Activated T-cell treated with anti-CD3 and anti-CD28 coated beads, Interleukin-2, amount 50 U/mL, for 72 hours (primary cell): ENCODE measurements at places on chromosomes 7 and 10. TPM values are rescaled to one million over a fixed set of nuclear protein-coding genes. Genes with fewer than 3 reads are reported as not detected.

DNA sequence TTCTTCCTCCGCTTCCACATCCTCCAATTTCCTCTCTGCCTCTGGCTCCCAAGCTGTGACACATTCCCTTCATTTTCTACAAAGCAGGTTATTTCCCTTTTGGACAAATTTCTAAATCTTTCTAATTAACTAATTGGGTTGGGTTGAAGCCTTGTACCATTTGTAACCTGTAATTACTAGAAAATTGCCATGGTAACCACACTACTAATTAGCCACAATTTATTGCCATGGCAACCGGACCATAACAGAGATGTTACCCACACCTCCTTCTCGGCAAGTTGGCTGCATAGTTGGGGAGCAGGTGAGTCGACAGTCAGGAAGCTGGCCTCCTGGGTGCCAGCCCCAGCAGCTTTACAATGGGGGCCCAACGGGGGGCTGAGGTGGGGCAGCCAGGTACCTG lies 61.6 kb downstream of the GOLGA7B start:
- no peak overlapping the region for H3K27ac ChIP-seq
- H3K36me3 ChIP-seq: no peaks in the 10 kb centered on the region
- H3K4me3 ChIP-seq: no peak overlapping the region
- H3K27me3 ChIP-seq: peaks cover 11% of the 10 kb centered on the region
- H3K4me1 ChIP-seq: peaks cover 6% of the 10 kb centered on the region
- no peak for DNase-seq

AGR3 gene
- total RNA-seq: not detected

DKK1 gene
- total RNA-seq: not detected

DNA sequence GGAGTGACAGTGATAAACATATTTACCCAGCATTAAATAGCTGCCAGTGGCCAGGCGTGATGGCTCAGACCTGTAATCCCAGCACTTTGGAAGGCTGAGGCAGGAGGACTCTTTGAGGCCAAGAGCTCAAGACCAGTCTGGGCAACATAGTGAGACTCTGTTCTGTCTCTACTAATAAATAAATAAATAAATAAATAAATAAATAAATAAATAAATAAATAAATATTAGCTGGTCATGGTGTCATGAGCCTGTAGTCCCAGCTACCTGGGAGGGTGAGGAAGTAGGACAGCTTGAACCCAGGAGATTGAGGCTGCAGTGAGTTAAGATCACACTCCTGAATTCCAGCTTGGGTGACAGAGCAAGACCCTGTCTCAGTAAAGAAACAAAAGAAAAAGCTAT lies 384.0 kb upstream of the ADARB2 start:
- H3K27ac ChIP-seq: no peak overlapping the region
- H3K4me3 ChIP-seq: no peak overlapping the region
- H3K27me3 ChIP-seq: no peaks in the 10 kb centered on the region
- no peaks in the 10 kb centered on the region for H3K36me3 ChIP-seq
- DNase-seq: no peak

TMEM176B gene
- total RNA-seq: not detected

GRCh38 chr7:24942226-24942625 lies 37.8 kb downstream of the OSBPL3 start:
- H3K4me1 ChIP-seq: peaks cover 37% of the 10 kb centered on the region
- DNase-seq: no peak
- H3K27me3 ChIP-seq: no peaks in the 10 kb centered on the region
- no peak overlapping the region for H3K4me3 ChIP-seq

GRCh38 chr7:36747280-36748016 lies 23.2 kb upstream of the AOAH start:
- no peak for DNase-seq
- H3K27ac ChIP-seq: no peak overlapping the region
- peaks cover 47% of the 10 kb centered on the region for H3K4me1 ChIP-seq
- H3K27me3 ChIP-seq: peaks cover 14% of the 10 kb centered on the region
- H3K36me3 ChIP-seq: peaks cover 1% of the 10 kb centered on the region

ASB10 gene
- total RNA-seq: not detected

DNA sequence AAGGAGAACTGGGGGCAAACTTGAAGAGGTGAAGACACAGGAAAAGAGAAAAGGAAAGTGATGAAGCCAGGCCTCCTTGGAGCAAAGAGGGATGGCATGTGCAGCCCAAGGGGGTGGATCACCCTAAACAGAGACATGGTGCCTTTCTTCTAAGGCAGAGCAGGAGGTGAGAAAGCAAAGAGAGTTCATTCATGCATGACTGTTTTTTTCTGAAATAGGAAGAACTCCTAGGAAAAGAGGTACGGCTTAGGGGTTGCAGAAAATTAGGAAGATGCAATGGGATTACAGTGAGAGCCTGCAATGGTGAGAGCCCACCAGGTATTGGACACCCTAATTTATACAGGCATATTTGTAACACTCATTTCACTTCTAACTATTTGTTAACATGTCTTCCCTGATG lies 15.9 kb downstream of the ITGB1 start:
- no peaks in the 10 kb centered on the region for H3K27me3 ChIP-seq
- H3K36me3 ChIP-seq: no peaks in the 10 kb centered on the region
- H3K4me3 ChIP-seq: no peak overlapping the region
